ENCODE measurements at places on chromosomes 6 and 20.

- no peak for DNase-seq
Measured at GRCh38 chr6:84093441-84094435, 60.2 kb downstream of the MRAP2 start.

GRCh38 chr6:52249078-52249477, 4.8 kb upstream of the IL17F start:
- no peak for DNase-seq

DNA sequence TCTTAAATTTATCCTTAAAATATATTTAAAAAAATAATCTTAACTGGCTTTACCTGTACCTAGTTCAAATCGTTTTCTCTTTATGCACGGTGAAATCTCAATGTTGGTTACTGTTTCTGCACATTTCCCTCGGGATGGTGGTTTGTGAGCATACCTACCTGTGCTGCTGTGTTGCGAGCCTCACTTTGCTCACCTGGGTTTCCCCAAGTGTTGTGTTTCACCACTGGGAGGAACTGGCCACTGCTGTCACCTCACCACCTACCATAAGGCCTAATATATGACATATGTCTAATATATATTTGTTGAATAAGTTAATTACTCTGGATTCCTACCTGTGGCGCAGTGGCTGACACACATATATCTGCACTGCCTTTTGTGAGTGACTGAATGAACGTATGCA, 493.5 kb upstream of the FLRT3 start:
- DNase-seq, result no peak

DNA sequence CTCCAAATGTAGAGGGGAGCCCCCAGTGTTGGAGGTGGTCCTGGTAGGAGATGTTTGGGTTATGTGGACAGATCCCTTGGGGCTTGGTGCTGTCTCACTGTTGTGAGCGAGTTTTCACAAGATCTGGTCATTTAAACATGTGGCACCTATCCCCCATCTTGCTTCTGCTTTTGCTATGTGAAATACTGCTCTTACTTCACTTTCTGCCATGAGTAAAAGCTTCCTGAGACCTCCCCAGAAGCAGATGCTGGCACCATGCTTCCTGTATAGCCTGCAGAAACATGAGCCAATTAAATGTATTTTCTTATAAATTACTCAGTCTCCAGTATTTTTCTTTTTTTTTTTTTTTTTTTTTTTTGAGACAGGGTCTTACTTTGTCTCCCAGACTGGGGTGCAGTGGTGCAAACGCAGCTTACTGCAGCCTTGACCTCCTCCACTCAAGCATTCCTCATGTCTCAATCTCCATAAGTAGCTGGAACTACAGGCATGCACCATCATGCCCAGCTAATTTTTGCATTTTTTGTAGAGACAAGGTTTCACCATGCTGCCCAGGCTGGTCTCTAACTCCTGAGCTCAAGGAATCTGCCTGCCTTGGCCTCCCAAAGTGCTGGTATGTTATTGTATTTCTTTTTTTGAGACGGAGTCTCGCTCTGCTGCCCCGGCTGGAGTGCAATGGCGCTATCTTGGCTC, 177.1 kb downstream of the ALDH8A1 start:
- DNase-seq, result no peak

DNA sequence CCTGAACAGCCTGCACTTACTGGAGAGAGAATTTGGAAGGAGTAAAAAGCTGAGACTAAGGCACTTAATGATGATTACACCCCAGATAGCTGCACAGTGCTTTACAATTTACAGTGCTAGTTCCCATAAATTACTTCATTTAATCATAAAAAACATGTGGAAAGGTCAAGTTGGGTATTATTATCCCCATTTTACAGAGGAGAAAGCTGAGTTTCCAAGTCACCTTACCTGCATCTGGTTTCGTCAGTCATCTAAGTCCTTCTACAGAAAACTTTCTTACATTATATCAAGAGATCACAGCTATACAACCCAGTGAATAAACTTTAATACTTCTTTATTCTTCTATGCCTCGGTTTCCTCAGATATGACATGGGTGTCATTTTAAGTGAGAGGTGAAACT, 3.3 kb downstream of the PTPRK start:
- DNase-seq, result no peak

DNA sequence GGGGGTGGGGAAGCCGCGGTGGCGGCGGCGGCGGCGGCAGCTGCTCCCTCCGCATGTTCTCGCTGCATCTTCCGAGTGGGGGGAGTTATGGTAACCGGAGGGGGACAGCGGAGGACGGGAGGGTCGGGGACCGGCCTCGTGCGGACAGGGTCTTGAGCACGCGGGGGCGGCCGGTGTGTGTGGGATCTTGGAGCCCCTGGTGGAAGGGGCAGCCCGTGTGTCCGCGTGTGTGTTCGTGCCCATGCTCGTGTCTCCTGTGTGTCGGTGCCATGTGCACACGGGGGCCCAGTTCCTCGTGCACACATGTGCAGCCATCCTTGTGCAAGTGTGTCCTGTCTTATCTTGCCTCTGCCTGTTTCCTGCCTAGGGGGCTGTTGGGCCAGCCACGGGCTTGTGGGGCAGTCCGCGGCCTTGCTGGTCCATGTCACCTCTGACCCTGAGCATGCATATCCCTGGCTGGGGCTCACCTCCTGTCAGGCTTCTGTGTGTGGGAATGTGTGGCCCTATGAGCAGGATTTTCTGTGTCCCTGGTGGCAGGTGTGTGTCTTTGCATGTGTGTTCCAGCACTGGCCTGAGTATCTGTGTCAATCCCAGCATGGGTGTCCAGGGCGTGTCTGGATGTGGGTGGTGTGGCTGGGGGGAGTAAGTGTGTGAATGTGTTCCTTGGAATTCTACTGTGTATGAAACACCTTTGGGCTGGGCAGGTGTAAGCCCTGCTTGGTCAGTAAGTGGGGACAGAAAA, 8.5 kb downstream of the SYNGAP1 start:
- no peak for DNase-seq

DNA sequence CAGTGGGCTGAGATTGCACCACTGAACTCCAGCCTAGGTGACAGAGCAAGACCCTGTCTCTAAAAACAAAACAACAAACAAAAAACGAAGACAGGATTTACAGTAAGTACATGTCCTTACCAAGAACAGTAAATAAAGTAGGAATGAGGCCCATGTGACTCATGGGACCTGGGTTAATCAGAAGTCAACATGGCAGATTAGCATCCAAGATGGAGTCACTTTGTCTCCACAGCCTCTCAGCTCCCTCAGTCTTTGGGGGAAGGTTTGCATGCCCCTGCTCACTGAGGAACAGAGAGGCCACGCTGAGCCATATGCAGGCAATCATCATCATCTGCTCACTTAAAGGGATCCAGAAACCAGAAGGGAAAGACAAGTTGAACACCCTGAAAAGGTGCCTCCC, 7.8 kb upstream of the MUC22 start:
- DNase-seq, result no peak

DNA sequence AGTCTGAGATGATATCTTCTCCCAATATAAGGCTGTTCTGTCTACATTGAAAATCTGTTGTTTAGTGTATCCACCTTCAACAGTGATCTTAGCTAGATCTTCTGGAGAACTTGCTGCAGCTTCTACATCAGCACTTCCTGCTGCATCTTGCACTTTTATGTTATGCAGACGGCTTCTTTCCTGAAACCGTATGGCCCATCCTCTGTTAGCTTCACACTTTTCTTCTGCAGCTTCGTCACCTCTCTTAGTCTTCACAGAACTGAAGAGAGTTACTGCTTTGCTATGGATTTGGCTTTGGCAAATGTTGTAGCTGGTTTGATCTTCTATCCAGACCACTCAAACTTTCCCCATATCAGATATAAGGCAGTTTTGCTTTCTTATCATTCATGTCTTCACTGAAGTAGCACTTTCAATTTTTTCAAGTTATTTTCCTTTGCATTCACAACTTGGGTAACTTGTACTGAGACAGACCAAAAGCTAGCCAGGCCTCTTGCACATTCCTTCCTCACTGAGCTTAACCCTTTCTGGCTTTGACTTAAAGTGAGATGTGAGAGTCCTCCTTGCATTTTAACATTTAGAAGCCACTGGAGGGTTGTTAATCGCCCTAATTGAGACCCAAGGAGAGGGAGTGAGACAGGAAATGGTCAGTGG, 110.1 kb downstream of the PREP start:
- no peak for DNase-seq

- no peak for DNase-seq
Measured at GRCh38 chr6:110557199-110557598, 80.8 kb upstream of the SLC22A16 start.

GRCh38 chr6:35391240-35391968, 49.0 kb downstream of the PPARD start:
- DNase-seq, result no peak

DNA sequence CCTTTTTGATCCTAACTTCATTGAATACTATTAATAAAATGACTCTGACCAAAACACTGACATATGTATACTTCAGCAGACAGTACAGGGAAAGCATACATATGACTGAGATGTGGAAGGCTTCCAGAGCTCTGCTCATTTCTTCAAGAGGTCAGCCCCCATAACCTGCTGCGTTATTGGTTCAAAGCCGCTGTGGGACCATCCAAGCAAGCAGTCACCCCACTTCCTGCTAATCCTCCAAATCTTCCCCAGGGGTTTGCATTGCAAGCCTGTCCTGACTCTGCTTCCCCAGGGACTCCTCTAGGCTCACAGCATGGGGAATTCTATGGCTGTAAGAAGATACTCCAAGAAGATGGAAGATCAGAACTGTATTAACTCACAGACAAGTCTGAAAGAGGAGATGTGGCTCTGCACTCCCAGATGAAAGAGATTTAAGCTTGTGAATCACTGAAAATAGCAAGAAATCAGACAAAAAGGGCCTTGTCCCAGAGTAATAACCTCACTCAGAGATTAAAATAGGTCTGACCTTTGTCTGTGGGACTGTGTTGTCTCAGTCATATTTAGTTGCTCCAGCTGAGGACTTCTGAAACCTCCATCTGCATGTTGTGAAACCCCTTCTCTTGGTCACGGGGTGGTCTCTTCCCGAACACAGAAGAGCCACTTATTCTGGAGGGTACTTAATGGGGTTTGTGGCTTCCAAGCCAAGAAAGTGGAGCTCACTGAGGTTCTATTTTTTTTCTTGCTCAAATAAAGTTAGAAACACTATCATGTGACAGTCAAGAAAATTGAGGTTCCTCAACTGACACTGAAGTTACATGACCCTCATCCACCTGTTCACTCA, 101.5 kb upstream of the MARCKS start:
- no peak for DNase-seq

- DNase-seq, result no peak
Measured at GRCh38 chr6:155177363-155177961, 86.4 kb upstream of the CLDN20 start.

DNA sequence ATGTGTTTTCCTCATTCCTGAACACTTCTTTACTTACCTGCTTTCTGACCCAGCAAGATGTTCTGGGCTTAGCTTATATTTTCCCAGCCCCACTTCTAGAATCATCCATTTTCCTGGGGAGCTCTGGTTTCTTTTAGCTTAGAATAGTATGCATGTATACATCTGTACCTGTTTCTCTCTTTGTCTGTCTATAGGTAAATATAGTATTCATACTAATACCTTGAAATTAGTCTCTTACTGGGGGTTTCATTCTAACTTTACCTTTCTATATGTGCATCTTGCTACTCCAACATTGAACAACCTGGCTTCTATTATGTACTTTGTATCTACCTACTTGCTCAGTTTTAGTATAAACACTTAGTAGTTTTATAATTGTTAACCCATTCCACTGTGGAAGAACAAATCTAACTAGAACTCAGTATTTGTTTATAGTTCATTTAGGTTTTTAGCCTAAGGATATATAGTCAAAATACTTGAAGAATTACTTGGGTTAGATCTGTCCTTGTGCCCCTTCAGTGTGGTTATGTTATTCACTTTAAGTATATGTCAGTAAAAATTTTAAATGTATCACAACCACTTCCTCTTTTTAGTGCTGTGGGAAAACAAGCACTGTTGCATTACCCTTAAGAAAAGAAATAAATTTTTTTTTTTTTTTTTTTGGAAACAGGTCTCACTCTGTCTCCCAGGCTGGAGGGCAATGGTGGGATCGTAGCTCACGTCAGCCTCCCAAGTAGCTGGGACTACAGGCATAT, 54.0 kb downstream of the ASXL1 start:
- DNase-seq, result no peak

DNA sequence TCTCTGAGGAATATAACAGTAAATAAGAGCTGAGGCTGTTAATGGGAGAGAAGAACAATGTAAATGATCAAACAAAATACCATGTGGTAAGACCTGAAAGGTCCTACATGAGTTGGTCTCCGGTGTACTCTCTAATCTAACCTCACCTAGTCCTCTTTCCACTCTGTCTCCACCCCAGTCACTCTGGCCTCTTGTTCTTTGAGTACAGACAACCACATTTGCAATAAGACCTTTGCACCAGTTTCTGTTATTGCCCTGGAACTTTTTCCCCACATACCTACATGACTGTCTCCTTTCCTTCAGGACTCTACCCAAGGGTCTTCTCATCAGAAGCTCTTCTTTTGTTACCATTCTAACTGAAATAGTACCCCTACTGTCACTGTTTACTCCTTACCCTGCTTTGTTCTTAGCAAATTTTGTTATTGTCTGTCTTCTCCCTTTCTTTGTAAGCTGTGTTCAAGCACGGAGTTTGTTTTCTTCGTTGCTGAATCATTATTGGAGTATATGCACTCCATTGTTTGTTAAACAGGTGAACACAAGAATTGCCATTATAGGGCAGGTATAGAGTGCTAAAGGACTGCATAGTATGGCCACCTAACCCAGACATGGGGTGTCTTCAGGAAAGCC, 37.3 kb downstream of the MAPK14 start:
- DNase-seq, result no peak

DNA sequence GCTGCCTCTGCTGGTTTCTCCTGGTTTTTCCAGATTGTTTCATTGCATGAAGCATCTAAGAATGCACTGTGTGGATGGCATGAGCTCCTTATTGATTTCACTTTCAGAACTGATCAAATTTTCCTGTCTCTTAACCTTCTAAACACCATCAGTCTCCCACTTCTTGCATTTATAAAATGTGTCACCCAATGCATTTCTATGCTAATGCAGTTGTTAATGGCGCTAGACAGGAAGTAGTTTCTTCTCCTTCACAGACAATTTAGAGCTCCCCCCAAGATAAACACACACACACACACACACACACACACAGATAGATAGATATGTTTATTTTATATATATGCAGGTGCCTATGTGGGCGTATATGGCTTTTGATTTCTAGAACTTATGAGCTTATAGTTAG, 45.6 kb upstream of the FOXA2 start:
- DNase-seq, result no peak

- DNase-seq, result no peak
Measured at GRCh38 chr6:114310053-114310452, 32.8 kb downstream of the HS3ST5 start.

DNA sequence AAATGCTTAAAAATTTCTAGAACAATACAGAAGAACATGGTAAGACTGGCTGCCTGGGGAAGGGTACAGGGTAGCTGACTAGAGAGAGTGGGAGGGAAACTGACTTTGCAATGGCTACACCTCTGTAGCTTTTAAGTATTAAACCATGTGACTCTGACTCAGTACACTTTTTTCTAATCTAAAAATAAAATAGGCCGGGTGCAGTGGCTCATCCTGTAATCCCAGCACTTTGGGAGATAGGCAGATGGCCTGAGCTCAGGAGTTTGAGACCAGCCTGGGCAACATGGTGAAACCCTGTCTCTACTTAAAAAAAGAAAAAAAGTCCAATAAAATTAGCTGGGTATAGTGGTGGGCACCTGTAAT, 18.5 kb downstream of the ATP9A start:
- peak; percentile 52 for DNase-seq
